IPS DF 6.9 (cell line): ENCODE measurements at places on chromosomes 4 and X.

DNA sequence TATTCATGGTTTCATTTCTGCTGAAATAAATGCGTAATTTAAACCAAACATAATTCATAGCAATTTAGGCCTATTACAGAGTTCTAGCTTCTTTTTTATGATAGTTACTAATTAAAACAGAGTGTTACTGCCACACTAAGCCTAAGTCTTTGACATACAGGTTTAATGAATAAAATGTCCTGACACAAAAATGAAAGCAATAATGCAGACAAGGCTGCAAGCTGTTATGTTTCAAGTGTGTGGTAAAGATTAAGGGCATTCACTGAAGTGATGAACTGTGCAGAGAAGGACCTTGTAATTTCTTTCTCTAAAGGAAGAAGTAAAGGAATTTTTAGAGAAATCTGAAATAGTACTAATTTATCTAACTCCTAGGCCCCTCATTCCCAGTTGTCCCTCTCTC, 2.9 kb downstream of the NDNF start:
- DNase-seq, result no peak

DNA sequence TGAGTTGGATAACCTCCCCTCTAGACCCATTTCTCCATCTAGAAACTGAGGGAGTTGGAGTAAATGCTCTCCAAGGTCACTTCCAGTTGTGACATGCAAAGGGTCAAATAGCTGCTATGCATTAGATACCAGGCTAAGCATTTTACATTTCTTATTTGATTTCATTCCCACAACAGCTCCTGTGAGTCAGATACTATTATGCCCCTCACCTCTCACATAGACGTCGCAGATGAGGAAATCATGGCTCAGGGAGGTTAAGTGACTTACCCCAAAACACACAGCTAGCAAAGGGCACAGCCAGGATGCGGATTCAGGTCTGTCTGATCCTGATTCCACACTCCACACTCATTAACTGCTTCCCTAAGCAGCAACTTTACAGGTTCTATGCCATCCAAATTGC, 57.7 kb downstream of the PRPS1 start:
- no peak for DNase-seq

GRCh38 chr4:168486912-168487281, 6.6 kb upstream of the DDX60L start:
- no peak for DNase-seq

GRCh38 chr4:40055511-40055862, 1.2 kb upstream of the N4BP2 start:
- no peak for DNase-seq

GRCh38 chr4:52192721-52193135, 141.6 kb downstream of the SPATA18 start:
- no peak for DNase-seq

- no peak for DNase-seq
These were observed 114.2 kb downstream of the SPCS3 start for GRCh38 chr4:176433983-176434382.

GRCh38 chr4:150072906-150073714, 5.1 kb upstream of the DCLK2 start:
- DNase-seq, result no peak

DNA sequence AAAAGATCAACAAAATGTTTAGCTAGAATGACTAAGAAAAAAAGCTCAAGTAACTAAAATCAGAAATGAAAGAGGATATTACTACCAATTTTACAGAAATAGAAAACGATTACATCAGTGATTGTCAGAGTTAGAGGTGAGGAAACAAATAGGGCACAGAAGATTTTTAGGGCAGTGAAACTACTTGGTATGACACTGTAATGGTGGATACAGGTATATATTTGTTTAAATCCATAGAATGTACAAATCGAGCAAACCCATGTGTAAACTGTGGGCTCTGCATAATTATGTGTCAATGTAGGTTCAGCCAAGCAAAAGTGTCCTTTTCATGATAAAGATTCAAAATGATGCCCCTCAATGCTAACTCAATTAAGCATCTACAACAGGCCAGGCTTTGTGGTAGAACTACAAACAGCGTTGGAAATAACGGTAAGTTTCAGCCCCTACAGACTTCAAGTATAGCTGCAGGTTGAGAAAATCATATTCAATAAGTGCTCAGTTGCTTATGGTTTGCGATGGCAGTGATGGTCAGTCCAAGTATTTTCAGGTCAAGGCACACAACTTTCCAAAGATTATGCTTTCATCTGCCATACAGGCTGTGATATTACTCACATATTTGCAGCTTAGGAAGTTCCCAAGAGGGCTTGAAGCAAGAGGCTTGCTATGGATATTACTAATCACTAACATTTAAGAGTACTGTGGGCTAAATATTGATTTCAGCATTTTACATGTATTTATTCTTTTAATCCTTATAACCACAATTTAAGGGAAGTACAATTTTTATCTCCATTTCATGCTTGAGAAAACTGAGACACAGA, 158.6 kb downstream of the TET2 start:
- no peak for DNase-seq

DNA sequence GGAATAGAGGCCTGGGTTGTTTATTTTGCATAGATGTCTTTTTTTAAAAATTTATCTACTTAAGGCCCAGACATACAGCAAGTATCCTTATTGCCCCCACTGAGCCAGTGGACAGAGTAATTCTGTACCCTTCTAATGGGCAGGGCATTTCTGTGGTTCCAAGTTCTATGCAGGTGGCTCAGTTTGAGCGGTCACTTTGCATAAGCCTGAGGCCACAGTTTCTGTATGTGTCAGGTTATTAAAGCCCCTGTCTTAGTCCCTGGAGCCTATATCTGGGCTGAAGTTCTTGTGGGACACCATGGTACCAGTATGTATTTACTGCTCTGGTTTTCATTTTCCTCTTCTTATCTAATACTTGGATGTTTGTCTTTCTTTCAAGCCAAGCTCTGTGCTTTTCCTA, 168.8 kb downstream of the MID1IP1 start:
- no peak for DNase-seq

- DNase-seq, result no peak
These were observed 72.8 kb upstream of the ARSJ start for GRCh38 chr4:114052227-114052626.

DNA sequence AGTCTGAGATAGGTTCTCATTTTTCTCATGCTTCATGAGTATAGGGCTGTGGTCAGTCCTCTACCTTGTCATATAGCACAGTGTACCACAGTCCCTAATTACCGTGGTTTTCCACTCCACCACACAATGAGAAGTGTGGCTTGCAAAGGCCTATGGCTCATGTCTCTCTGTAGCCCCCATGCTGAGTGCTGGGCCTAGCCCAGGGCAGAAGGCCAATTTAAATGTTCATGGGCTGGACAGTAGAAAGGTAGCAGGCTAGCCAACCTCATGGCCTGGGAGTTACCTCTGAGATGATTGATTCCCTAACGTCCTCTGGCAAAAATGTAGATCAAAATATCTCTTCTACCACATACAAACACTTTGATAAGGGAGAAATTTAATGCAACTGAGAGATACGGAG, 222.5 kb downstream of the AFF2 start:
- DNase-seq, result no peak

DNA sequence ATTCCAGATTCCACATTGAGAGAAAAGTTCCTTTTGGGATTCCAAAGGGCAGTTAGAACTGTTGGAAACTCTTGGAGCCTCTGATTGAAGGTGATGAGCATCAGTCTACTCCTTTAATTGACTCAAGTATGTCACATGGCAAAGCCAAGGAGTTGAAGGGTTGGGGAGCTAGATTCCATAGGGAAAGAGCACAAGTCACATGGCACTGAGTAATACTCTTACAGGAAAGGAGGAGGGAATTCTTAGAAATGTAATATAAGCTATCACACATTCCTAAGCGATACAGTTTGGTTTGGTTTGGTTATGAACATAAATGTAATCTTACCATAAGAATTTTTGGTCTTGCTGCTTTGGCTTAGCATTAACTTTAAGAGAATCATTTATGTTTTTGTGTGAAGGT, 15.7 kb downstream of the SPCS3 start:
- no peak for DNase-seq

DNA sequence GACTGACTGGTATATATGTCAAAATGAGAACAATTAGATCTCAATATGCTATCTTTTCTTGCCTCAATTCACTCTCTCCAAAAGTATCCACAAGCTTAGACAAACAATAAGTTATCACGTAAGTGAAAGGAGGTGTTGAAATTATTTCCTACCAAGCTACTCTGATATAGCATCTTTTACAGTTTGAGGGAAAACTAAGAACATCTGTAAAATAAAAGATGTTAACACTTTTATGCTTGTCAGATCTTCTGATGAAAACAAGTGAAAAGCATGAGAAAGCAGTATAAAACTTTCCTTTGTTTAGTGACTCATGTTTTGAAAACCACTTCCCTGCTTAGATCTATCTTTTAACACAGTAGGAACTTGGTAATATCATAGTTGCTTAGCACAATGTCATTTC, 8.4 kb upstream of the MAB21L2 start:
- DNase-seq, result no peak
